ENCODE measurements at places on chromosomes 13 and 19.
A peak's percentile ranks its signal among the peaks of the same experiment; 100 is the strongest.

DNA sequence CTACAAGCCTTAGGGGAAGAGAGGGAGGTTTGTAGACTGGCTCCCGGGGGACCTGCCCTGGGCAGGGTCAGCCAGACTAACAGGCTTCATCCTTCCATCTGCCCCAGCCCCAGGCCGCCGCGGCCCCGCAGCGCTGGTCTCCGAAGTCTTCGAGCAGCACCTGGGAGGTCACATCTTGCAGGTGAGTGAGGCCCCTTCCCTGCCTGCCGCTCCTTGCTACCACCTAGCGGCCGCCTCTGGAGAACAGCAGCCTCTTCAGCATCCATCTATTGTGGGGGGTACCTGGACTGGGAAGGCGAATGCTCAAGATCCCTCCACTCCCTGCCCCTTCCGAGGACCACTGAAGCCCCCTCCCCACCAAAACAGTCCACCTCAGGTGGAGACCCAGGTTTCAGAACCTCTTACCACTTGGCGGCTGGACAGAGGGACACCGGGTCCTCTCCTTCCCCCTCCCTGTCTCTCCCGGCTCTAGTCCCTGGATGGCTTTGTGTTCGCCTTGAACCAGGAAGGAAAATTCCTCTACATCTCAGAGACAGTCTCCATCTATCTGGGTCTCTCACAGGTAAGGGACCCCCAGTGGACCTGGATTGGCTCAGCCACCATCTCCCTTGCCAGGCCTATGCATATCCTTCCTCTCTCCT is 12.7 kb downstream of the NPAS1 start:
- DNase-seq = peak; percentile 86

GRCh38 chr19:35693422-35693821 is 10.9 kb upstream of the ZBTB32 start:
- no peak for DNase-seq

DNA sequence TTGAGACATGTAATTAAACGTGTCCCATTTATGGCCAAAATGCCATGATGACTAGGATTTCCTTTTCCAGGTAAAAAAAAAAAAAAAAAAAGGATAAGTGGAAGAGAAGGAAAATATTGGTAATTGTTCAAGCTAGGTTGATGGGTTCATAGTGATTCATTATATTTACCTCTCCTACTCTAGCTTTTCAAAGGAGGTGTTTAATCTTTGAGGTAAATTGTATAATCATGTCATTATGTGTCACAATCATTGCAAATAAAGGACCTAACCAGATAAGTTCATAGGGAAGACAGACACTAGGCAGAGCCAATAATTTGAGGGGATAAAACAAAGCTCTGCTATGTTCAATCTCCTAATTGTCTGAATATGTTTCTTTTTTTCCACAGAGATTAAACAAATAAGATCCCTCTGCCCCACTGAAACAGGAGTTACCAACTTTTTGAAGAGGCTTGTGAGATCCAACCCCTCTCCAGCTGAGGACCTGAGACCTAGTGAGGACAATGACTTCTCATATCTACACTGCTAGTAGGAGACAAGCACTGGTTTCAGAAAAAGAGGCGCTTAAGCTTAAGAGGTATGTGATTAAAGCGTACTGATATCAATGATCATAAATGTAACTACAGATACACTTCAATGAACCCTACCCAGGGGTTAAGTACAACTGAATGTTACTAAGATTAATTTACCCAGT is 61.4 kb downstream of the USP12 start:
- no peak for DNase-seq

GRCh38 chr19:49850221-49850486 is 805 bp upstream of the PTOV1 start:
- no peak for DNase-seq

DNA sequence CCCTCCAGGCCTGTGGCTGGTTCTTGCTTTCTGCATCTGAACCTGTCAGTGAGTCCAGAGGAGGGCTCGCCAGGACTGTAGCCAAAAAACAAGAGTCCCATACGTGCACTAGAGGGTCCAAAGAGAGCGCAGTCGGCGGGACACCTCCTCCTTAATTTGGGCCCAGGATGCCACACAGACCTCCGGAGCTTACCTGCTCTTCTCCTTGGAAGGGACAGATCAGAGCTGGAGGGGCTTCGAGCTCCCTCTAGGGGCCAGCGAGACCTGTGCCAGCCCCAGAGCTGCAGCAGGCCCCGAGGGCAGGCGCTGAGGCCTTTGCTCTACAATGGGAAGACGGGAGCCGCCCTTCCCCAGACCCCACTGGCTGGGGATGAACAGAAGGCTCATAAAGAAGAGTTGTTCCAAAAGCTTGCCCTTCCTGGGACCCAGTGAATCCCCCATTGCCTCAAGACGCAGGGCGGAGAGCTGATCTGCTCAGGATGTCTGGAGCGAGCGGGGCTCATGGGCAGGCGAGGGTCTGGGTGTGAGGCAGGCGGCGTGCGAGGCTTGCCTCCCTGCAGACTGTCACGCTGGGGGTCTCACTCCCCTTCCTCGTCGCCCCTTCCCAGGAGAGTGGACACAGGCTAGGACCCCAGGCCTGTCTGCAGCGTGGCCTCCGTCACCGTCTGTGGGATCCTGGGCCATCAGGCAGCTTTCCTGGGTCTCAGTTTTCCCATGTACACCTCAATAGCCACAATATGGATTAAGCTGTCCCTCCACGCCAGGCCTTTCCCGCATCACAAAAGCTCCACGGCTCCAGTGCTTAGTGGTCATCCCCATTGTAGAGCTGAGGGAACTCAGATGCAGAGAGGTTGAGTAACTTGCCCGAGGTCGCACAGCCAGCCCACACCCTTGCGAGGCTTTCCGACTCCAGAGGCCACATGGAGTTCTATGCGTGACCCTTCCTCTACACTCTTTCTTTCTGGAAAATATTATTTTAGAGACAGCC is 46.9 kb upstream of the VSTM2B start:
- no peak for DNase-seq

DNA sequence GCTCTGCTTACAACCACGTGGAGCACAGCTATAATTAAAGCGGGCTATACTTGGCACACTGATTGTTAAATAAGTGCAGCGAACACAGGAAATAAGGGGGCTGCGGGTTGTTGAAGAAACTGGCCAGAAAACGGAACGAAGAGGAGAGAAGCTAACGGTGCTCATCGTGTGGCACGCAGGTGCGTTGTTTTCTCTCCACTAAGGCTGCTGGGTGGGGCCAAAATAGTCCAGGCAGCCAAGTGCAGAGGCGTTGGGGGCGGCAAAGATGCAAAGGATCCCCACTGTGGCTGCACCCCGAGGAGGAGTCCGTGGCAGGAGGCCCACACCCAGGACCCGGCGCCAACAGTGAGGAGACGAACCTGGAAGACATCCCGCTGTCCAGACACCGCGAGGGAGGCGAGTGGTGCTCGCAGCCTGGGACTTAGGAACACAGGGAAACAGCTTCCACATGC is 8.1 kb upstream of the ARL11 start:
- peak; percentile 69 for DNase-seq

DNA sequence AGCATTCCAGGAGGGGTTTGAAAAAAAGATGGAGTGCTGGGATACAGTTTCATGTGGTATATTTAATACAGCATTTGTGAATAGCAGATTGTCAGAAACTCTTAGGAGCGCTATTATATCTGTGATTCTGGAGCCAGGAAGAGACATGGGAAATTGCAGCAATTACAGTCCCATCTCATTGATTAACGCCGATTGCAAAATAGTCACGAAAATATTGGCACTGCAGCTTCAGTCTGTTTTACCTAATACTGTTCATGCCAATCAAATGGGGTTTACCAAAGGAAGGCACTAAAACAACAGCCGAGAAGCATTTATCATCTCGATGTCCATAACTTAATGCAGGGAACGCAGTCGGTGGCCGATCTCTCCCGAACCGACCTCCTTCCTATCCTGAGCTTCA is 295.8 kb downstream of the TEX29 start:
- no peak for DNase-seq

Data from GM13977 (cell line).